ENCODE measurements at places on chromosomes 4 and X. TPM values are rescaled to one million over a fixed set of nuclear protein-coding genes. Genes with fewer than 3 reads are reported as not detected.

The CPE gene
- 349 TPM for total RNA-seq

The PTCHD1 gene
- total RNA-seq = 11.1 TPM

The RAI2 gene
- total RNA-seq = 3.4 TPM

The SNCA gene
- total RNA-seq = 60.5 TPM

The AP1AR gene
- 64.4 TPM for total RNA-seq

The PPP1R2C gene
- not detected for total RNA-seq

The KDM5C gene
- total RNA-seq = 105 TPM

The HELQ gene
- total RNA-seq = 15.0 TPM

The AR gene
- total RNA-seq = 0.74 TPM

The FHDC1 gene
- 7.9 TPM for total RNA-seq

The NPNT gene
- total RNA-seq = 47.9 TPM

The FMR1NB gene
- total RNA-seq = not detected

The RHOH gene
- 0.25 TPM for total RNA-seq

The GAGE1 gene
- not detected for total RNA-seq

The RIPPLY1 gene
- 0.25 TPM for total RNA-seq

The VGLL1 gene
- not detected for total RNA-seq

The ARMCX1 gene
- total RNA-seq = 67.9 TPM

The GK gene
- total RNA-seq = 5.9 TPM

The SPANXA1 gene
- total RNA-seq = not detected

The TBC1D9 gene
- total RNA-seq = 57.0 TPM

The UGT2A3 gene
- not detected for total RNA-seq

The ADGRG4 gene
- not detected for total RNA-seq

The SERTM2 gene
- under 0.01 TPM for total RNA-seq

The TRPC3 gene
- total RNA-seq = 5.4 TPM

The VAMP7 gene
- total RNA-seq = 19.2 TPM

The AMTN gene
- not detected for total RNA-seq

The PCDH11X gene
- total RNA-seq = 85.6 TPM

The RWDD4 gene
- total RNA-seq = 12.8 TPM

The TMPRSS11F gene
- not detected for total RNA-seq

The CDS1 gene
- total RNA-seq = 6.6 TPM

The MAOA gene
- 12.0 TPM for total RNA-seq

The ITIH6 gene
- not detected for total RNA-seq

The CLIC2 gene
- total RNA-seq = 3.4 TPM

The SPOCK3 gene
- total RNA-seq = 10.8 TPM

The DAPP1 gene
- 0.25 TPM for total RNA-seq

The CTAG1B gene
- not detected for total RNA-seq

The MTNR1A gene
- 0.49 TPM for total RNA-seq

The ITM2A gene
- 70.3 TPM for total RNA-seq

The ACOX3 gene
- 31.2 TPM for total RNA-seq

The NEIL3 gene
- 2.2 TPM for total RNA-seq

The CD40LG gene
- not detected for total RNA-seq

The CFAP47 gene
- total RNA-seq = 3.2 TPM

The COQ2 gene
- total RNA-seq = 9.1 TPM

The TDO2 gene
- total RNA-seq = not detected

The MXRA5 gene
- total RNA-seq = 2.7 TPM

The CCDC149 gene
- total RNA-seq = 19.2 TPM

The C4orf50 gene
- 11.3 TPM for total RNA-seq

The PRR32 gene
- not detected for total RNA-seq

The GPR50 gene
- total RNA-seq = not detected

The ARSJ gene
- 0.49 TPM for total RNA-seq

The POLN gene
- total RNA-seq = 5.2 TPM

The COL25A1 gene
- total RNA-seq = 5.7 TPM

The CYSLTR1 gene
- 0.74 TPM for total RNA-seq

The NMU gene
- total RNA-seq = 1.7 TPM

The MAP7D3 gene
- 0.98 TPM for total RNA-seq

The PFKFB1 gene
- 0.25 TPM for total RNA-seq

The TTC29 gene
- 0.74 TPM for total RNA-seq

The USO1 gene
- 36.4 TPM for total RNA-seq

The NALF2 gene
- 2.2 TPM for total RNA-seq

Measured in temporal lobe (tissue), 4 donors.